ENCODE measurements at places on chromosomes 4 and X. TPM values are rescaled to one million over a fixed set of nuclear protein-coding genes. Genes with fewer than 3 reads are reported as not detected.
A peak's percentile ranks its signal among the peaks of the same experiment; 100 is the strongest.

- DNase-seq = peak; percentile 67
Observed at GRCh38 chrX:71652405-71652804, 14.9 kb upstream of the LOC101059915 start.

GRCh38 chrX:136268051-136269048 is 17.1 kb upstream of the MAP7D3 start:
- DNase-seq = peak; percentile 50

GRCh38 chr4:142656178-142656577 is 189.9 kb downstream of the INPP4B start:
- DNase-seq = peak; percentile 27

DNA sequence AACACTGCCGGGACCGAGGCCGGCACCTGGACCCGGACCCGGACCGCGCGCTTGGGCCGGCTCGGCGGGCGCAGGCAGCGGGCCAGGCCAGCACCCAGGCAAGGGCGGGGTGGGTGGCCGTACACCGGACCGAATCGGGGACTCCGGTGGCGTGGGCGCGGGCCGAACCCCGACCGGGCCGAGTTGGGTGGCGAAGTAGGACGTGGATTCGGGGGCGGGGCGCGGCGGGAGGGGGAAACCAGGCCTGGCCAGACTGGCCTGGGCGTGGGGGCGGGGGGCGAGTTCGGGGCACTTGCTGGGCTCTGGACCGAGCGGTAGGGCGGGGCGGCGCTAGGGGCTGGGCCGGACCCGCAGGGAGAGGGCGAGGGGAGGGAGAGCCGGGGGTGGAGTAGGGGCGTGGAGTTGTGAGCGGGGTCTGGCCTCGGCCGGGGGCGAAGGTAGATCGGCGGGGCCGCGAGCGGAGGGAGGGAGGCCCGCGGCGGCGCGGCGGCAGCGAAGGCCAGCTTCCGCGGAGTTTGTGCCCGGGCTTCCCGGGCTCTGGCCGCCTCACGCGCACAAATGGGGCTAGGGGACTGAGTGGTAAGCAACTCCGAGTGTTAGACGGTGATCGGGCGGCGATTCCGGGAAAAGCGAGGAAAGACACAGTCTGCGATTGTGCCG is 1.8 kb upstream of the BCORL1 start:
- DNase-seq = peak; percentile 35

- no peak for DNase-seq
Observed at GRCh38 chrX:11886745-11887144, 128.7 kb downstream of the MSL3 start.

DNA sequence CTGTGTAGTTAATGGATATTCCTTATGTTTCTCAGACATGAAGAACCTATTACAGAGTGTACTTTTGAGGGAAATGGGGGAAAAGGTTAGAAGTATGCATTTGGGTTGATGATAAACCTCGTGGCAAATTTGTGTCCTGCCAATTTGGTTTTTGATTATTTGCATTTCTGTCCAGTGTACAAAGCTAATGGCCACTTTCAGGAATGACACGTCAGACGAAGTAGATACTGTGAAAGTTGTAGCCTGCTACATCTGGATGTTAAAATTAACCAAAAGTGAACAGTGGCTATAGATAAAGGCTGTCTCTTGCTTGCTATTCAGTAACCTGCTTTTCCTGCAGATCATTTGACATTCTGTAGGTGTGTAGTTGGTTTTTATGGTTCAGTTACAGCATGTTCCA is 1.0 kb downstream of the PRDX4 start:
- DNase-seq = peak; percentile 29

DNA sequence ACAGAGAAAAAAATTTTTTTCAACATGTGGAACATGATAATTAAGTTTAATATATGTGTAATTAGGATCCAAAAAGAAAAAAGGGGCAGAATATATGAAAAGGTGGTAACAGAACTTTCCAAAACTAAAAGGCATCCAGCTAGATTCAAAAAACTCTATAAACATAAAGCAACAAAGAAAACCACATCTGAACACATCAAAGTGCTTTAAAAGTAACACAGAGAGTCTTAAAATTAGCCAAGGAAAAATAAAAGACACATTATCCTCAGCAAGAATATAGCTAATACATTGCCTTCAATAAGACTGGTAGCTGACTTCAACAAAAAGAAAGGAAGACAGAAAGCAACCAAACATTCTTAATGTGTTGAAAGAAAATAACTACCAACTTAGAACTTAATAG is 8.2 kb downstream of the CLOCK start:
- no peak for DNase-seq

DNA sequence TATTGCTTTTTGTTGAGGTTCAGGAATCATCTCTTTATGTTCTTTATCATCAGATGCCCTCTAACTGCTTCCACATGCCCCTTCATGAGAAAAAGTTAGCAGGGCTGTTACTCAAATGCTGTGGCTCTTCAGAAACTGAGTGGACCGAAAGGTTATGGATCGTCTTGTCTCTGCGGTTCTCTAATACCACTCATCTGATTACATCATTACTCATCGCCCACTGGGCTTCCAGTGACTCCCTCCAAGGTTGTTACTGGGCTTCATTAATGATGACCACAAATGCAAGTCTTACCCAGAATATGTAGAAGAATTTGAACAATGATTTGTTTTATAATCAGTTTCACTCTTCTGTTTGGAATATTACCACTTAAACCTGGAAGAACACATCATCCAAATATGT is 67.7 kb downstream of the RWDD4 start:
- DNase-seq = peak; percentile 61

- peak; percentile 64 for DNase-seq
Observed at GRCh38 chr4:139655116-139655515, 10.5 kb upstream of the MGST2 start.

DNA sequence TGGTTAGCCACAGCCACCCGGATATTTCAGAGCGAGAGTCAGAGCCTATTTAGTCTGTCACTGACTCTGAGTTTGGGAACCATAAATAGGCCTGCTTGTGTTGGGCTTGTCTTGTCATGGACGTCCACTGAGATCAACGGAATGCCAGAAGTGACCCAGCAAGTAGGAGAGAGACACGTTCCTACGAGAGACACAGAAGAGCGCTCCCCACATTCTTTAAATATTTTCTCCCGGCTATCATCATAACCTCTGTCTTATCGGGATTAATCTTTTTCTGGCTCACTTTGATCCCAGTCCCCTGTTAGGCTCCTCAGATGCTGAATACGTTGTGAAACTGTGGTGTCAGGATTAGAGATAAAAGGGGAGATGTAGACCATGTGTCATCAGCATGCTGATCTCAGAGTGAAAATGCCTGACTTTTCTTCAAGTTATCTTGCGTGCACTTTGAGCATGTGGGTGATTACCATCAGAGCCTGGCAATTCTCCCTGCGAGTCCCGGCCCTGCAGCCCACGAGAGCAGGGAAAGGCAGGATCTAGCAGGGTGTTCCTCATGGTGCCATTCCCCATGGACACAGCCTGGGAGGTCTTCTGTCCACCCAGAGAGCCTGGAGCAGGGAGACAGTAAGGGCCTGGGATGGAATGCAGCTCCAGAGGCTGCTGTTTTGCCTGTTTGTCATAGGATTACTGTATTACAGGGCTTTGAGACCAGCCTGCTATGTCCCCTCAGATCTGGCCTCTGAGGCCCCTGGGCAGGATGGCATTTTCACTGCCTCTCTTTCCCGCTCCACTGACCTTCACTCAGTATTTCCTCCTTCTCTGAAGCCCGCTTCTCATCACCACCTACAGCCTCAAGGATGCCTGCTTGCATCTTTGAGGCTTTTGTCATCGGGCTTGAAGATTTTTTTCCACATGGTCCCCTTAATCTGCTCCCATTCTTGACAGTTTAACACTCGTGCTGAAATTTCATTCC is 2.8 kb upstream of the TENM3 start:
- DNase-seq = peak; percentile 32

DNA sequence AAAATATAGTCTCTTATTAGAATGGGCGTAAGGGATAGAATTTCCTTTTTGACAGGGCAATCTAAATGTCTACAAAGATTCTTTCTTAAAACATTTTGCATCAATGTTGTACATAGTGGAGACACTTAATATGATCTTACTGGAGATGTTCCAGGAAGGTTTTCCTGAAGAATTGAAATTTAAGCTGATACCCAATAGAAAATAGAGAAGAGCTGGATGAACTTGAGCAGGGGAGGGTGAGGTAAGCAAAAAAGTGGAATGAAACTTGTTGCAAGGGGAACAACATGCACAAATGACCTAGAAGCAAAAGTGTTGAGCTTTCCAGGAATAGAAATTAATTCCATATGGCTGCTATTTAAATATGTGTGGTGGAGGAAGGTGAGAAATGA is 19.7 kb downstream of the SLAIN2 start:
- DNase-seq = peak; percentile 49

Gene CCKAR
- not detected for polyA plus RNA-seq

Gene CPZ
- 19.0 TPM for polyA plus RNA-seq

- DNase-seq = no peak
Observed at GRCh38 chr4:157121401-157121800, 45.5 kb downstream of the GLRB start.

- DNase-seq = peak; percentile 26
Observed at GRCh38 chr4:74768857-74769525, 25.3 kb downstream of the BTC start.

- no peak for DNase-seq
Observed at GRCh38 chrX:48924270-48924669, 5.4 kb upstream of the PIM2 start.

Gene ADD1
- 175 TPM for polyA plus RNA-seq

Gene PABPC5
- 3.4 TPM for polyA plus RNA-seq

DNA sequence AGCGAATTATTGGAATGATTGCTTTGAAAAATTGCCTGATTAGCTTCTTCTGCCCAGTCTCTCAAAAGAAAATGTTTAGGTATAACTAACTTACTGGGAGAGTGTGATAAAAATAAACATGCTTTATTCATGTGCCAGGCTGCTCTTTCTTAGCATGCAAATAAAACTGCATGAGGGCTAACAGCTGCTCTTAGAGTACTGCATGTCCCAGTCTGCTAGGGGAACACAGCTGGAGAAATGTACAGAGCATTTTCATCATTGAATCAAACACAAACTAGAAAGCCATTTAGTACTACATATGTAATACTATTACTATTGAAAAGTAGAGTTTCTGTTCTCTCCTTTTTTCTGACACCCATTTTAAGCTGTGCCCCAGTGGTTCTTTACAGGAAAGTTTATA is 726.0 kb downstream of the GRID2 start:
- DNase-seq = no peak

Gene MAGEB2
- not detected for polyA plus RNA-seq

DNA sequence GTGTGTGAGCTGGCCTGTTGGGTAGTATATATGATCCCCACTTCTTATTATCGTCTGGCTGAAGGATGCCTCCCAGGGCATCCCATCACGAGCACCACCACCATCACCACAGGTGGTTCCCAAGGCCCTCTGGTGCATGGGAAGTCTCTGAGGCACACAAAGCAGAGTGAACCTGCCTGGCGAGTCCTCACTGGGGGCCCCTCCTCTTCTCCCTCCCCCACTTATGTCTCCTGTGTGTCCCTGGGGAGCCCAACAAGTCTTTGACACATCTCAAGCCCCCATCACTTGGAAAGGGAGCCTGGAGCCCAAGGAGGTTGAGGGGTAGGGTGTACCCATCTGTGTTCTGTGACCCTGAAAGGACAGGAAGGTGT is 45.5 kb upstream of the NKX1-1 start:
- no peak for DNase-seq

- DNase-seq = no peak
Observed at GRCh38 chr4:13612569-13612968, 15.0 kb downstream of the BOD1L1 start.

GRCh38 chrX:4809571-4809970 is 1096.1 kb upstream of the PRKX start:
- DNase-seq = no peak

GRCh38 chrX:110541266-110541665 is 182.6 kb downstream of the RTL9 start:
- peak; percentile 41 for DNase-seq

GRCh38 chr4:566508-567295 is 9.4 kb downstream of the TMEM271 start:
- no peak for DNase-seq

DNA sequence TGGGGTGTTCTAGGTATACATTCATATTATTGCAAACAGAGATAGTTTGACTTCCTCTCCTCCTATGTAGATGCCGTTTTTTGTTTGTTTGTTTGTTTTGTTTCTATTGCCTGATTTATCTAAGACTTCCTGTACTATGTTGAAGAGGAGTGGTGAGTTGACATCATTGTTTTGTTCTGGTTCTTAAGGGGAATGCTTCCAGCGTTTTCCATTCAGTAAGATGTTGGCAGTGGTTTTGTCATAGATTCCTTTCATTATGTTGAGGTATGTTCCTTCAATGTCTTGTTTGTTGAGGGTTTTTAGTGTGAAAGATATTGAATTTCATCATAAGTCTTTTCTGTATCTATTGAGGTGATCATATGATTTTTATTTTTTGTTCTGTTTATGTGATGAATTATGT is 401.6 kb upstream of the EPHA5 start:
- DNase-seq = no peak

DNA sequence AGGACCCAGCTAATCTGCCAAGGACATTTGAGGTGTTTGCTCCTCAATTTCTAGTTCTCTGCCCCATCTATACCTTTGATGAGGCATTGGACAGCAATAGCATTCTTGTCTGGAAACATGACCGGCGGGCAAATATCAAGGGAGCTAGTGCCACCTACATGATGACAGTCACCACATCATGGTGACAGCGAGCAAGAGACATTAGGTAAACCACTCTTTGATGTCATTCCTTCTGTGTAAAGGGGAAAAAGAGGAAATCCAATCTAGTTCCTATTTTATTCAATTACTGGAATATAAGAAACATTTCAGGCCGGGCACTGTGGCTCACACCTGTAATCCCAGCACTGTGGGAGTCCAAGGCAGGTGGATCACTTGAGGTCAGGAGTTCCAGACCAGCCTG is 20.7 kb upstream of the IL13RA1 start:
- DNase-seq = no peak

Gene GAGE2A
- polyA plus RNA-seq = not detected

GRCh38 chrX:130304587-130305368 is 34.9 kb upstream of the SLC25A14 start:
- DNase-seq = no peak

GRCh38 chr4:138919094-138919936 is 96.3 kb upstream of the NOCT start:
- peak; percentile 85 for DNase-seq

DNA sequence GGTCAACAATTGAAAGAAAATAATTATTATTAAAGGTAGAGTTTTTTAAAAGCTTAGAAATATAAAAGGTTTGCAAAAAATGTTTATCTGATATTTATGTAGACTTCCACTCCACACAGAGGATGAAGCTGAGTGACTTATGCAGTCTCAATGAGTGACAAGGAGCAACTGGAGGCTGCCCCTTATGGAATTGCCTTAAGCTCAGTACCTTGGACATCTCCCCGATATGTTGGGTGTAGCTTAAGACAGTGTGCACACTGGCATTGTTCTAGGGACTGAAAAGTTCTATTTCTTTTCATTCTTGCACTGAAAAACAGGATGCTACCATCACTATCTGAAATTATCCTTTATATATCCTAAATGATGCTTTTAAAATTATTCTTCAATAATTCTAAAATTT is 292.1 kb downstream of the PRDM5 start:
- DNase-seq = peak; percentile 3

DNA sequence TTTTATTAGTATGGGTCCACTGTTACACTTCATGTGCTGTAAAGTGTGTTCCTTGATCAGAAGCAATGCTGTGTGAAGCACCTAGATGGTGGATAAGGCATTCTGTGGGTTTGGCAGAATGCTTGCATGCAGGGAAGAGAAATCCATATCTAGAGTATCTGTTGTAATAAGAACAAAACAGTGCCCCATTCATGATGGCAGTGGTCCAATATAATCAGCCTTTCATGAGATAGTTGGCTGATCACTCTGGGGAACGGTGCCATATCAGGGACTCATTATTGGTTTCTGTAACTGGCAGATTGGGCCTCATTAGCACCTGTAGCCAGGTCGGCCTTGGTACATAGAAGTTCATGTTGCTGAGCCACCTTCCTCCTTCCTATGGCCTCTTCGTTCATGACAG is 28.7 kb downstream of the STIM2 start:
- no peak for DNase-seq

Gene GLRA2
- polyA plus RNA-seq = not detected
